Tibial artery (tissue), 4 donors: ENCODE measurements at places on chromosomes 2 and 18.

DNA sequence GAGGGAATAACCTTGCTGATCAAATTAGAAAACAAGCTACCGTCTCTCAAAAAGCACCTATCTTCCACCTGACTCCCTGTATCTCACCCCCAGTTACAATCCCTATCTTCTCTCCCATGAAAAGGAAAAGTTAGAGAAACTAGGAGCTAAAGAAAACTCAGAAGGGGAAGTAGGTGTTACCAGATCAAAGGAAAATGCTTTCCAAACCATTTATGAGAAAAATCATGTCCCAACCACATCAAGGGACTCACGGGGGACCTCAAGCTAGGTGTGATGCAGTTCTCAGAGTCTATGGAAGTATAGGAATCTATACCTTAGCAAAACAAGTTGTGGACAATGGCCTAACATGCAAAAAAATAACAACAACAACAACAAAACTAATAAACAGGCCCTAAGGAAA is 135.5 kb upstream of the RMP24 start:
- no peak for DNase-seq

DNA sequence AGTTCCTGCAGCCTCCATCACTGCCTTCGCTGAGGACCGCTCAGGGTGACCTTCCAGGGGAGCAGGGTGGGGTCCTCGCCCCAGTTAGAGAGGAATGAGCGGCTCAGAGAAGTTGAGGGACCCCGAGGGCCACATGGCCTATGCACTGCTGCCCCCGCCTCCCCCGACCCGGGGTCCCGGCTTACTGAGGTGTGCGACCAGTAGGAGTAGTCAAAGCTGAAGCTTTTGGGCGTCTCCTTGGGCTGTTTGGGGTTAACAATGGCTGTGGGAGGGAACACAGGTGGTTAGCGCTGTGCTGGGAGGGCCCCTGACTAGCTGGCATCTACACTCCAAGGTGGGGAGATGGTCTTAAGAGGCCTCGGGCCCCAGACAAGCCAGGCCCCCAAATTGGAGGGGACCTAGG is 31.0 kb downstream of the KIF1A start:
- DNase-seq: no peak

GRCh38 chr2:7567646-7568045 is 650.4 kb downstream of the RNF144A start:
- DNase-seq: no peak

GRCh38 chr2:98381494-98381893 is 35.2 kb downstream of the CNGA3 start:
- no peak for DNase-seq

DNA sequence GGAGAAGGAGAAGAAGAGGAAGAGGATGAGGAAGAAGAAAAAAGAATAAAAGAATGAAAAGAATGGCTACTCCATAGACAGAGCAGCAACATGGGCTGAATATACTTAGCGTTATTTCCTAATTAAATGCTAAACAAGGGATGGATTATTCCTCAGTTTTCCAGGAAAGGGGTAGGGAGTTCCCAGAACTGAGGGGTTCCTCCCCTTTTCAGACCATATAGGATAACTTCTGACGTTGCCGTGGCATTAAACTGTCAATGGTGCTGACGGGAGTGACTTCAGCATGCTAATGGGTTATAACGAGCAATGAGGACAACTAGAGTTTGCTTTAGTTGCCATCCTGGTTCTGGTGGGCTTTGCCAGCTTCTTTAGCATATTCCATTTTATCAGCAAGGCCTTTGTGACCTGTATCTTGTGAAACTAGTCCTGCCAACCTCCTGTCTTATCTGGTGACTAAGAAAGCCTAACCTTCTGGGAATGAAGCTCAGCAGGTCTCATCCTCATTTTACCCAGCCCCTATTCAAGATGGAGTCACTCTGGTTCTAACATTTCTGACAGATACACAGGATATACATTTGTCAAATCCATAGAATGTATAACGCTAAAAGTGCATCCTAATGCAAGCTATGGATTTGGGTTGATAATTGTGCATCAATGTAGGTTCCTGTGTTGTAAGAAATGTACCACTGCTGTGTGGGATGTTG is 152.3 kb downstream of the MAIP1 start:
- no peak for DNase-seq

DNA sequence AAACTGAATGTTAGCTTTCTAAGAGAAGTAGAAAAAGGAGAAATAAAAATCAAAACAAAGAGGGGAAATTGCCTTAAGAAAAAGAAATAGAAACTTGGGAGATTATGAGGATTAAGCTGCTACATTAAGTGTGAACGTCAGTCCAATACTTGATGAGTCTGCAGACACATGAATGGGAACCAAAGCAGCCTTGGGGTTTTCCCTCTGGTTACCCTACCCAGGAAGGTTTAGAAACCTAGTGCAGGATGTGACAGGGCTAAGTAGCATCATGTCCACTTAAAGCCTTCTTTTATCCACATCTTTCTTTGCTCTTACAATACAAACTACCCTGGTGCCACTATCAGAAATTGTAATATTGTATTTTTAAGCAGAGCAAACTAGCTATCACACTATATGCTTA is 22.3 kb downstream of the SLC35F5 start:
- no peak for DNase-seq

DNA sequence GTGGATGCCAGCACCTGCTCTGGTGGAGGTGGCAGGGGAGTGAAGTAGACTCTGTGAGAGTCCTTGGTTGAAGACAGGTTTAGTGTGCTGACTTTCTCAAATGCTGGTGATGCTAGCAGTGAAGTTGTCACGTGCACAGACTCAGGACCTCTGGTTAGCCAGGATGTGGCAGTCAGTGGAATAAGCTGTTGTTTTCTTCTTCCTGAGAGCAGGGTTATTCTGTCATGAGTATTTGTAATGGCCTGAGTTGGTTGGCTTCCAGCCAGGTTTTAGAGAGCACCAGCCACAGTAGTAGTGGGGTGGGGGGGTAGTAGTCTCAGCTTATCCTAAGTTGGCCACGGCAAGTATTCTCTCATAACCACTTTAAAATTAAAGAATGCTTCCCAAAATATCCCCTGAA is 238.5 kb upstream of the FBXO11 start:
- DNase-seq: no peak
